ENCODE measurements at places on chromosomes 12 and 14.

- no peak for DNase-seq
Observed at GRCh38 chr14:35988972-35989690, 163.0 kb downstream of the BRMS1L start.

DNA sequence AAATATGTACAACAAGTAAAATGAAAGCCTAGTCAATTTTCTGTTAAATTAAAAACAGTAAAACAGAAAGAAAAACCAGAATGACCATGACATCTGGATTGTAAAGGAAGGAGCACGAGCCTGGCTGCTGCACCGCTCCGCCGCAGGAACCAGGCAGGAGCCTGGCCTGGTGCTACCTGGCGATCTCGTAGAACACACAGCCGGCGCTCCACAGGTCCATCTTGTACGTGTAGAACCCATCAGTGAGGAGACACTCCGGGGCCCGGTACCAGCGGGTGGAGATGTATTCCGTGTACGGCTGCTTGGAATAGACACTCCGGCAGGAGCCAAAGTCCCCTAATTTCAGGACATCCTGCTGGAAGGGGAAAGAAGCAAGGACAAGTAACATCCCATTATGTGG lies 54.3 kb downstream of the MOK start:
- no peak for DNase-seq

DNA sequence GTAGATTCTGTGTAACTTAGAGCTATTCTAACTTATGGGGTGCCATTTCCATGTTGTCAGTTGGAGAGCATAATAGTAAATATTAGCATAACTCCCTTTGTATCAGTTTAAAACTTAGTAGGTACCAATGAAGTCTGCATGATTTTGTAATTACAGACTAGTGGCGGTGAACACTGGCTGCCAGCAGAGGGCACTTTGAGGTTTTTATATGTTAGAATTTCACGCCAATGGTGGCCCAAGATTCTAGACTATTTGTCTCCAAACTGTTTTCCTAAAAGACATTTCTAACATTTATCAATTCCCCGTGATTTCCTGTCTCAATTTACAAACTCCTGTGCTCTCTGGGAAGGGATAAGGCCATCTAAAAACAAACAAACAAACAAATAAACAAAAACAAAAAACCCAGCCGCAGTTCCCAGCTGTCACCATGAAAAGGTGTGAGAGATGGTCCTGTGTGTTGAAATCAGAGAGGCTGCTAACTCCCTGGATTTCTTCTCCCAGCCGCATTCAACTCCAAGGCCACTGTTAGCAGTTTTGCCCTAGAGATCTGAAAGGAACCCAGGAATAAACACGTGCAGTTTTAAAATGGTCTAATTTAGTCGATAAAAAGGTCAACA lies 57.6 kb downstream of the BRMS1L start:
- DNase-seq = no peak

GRCh38 chr14:106347291-106347778 lies 821.0 kb downstream of the TMEM121 start:
- DNase-seq = no peak

DNA sequence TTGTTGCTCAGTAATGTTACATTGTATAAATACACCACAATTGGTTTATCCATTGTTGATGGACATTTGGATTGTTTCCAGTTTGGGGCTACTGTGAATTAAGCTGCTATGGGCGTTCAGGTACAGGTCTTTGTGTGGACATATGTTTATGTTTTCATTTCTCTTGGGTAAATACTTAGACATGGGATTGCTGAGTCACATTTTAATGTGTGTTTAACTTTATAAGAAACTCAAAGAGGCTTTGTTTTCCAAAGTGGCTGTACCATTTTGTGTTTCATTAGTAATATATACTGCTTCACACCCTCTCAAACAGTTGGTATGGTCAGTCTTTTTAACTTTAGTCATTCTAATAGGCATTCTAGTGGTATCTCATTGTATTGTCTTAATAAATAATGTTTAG lies 225.0 kb downstream of the SPTSSA start:
- no peak for DNase-seq

- no peak for DNase-seq
Observed at GRCh38 chr14:42541535-42542001, 934.9 kb downstream of the LRFN5 start.

GRCh38 chr14:101426466-101426865 lies 134.8 kb upstream of the DIO3 start:
- no peak for DNase-seq

GRCh38 chr12:130706885-130707570 lies 9.1 kb downstream of the RIMBP2 start:
- no peak for DNase-seq

DNA sequence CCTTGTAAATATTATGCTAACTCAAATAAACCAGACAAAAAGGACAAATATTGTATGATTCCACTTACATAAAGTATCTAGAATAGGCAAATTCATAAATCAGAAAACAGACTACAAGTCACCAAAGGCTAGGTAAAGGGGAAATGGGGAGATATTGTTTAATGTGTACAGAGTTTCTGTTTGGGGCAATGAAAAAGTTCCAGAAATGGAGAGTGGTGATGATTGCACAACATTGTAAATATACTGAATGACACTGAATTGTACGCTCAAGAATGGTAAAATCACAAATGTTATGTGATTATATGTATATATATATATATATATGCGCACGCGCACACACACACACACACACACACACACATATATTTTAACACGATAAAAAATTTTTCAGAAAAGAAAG lies 182.5 kb downstream of the SLC2A13 start:
- no peak for DNase-seq

DNA sequence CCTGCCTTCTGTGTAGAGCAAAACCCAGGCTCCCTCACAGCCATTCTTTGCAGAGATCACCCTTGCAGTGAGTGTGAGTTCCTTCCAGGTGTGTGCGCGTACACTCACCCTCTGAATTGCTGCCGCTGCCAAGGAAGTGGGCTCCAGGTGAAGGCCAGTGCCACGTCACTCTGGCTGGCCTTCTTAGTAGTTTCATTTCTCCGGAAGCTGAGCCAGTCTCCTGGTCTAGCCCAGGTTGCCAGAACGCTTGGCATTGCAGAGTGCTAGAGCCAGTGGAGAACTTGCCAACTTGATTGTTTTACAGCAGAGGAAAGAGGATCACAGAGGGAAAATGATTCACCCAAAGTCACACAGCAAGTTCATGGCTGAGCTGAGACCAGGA lies 11.0 kb downstream of the CBLN3 start:
- no peak for DNase-seq

GRCh38 chr12:85476756-85477155 lies 196.7 kb downstream of the ALX1 start:
- no peak for DNase-seq

DNA sequence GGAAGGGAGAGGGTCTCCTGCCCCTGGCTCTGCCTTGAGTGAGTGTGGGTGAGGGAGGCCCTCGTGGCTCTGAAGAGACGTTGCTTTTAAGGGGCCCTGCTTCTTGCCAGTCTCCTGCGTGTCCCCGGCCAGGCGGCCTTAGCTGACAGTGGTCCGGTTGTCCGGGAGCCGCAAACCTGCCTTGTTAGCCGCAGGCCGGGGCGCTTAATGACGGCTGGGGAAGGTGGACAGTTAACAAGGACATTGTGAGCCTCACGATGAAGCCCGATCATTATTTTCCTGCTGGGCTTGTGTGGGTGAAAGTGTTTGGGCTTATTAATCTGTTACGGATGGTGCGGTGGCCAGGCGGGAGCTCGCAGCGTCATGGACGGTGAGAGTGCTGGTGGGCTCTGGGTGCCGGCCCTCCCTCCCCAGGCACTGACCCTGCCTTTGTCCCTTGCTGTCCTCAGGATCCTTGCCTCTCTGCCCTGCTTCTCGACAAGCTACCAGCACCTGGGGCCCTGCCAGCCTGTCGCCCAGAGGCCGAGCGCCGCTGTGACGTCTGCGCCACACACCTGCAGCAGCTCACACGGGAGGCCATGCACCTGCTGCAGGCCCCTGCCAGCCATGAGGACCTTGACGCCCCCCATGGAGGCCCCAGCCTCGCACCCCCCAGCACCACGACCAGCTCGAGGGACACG lies 13.3 kb downstream of the KIF26A start:
- no peak for DNase-seq

DNA sequence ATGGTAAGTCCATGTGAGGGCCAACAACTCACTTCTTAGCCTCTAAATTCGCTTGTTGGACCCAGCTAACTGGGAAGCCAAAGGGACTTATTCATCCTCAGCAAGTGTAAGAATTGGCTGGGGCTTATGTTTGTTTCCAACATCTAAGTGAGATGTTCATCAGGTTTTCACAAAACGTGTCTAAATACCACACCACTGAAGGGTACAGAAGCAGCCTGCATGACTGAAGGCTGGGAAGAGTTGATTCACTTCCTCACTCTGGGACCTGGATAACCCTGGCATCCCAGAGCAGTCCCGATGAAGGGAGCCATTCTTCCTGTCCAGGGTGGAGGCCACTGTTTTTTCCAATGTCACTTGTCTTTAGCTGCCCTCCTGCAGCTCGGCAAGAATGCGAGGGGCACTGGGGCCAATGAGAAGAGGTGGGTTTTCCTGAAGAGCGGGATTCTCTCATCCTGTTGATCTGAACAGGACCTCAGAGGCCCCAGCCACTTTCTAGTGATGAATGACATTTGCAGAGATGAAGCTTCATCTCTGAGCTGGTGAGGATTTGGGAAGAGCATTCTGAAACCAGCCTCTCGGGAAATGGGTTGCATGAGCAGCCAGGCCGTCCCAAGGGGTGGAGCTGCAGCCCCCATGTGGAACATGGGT lies 12.2 kb upstream of the COL2A1 start:
- DNase-seq = no peak

- DNase-seq = no peak
Observed at GRCh38 chr14:33307691-33308251, 369.1 kb downstream of the NPAS3 start.

- no peak for DNase-seq
Observed at GRCh38 chr12:56995930-56996496, 10.3 kb downstream of the ZBTB39 start.

DNA sequence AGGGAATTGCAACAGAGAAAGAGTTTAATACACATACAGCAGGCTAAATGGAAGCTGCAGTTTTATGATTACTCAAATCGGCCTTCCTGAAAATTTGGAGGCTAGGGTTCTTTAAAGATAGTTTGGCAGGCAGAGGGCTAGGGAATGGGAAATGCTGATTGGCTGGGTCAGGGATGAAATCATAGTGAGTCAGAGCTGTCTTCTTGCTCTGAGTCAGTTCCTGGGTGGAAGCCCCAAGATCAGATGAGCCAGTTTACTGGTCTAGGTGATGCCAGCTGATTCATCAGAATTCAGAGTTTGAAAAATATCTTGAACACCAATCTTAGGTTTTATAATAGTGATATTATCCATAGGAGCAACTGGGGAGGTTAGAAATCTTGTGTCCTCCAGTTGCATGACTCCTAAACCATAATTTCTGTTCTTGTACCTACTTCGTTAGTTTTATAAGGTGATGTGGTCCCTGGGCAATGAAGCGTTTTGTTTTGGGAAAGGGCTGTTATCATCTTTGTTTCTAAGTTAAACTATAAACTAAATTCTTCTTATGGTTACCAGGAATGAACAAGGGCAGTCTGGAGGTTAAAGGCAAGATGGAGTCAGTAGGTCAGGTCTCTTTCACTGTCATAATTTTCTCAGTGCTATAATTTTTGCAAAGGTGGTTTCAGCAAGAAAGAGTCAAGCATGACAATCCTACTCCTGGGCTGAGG lies 257.8 kb upstream of the CCDC196 start:
- peak; percentile 2 for DNase-seq

DNA sequence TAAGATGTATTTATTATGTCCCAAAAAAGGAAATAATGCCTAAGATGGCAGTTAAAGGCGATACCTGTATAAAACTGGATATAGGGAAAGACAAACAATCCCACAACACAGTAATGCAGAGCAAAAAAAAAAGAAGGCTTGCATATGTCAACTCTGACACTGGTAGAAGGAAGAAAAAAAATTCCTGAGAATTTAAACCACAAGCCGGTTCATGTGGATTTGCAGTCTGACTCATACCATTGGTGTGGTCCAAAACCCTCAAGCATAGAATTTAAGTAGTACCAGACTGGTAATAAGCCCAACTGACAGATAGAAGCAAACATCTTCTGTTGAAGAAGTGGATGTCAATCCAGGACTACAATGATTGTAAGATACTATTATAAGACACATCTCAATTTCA lies 7.2 kb downstream of the DNAI7 start:
- DNase-seq = no peak

DNA sequence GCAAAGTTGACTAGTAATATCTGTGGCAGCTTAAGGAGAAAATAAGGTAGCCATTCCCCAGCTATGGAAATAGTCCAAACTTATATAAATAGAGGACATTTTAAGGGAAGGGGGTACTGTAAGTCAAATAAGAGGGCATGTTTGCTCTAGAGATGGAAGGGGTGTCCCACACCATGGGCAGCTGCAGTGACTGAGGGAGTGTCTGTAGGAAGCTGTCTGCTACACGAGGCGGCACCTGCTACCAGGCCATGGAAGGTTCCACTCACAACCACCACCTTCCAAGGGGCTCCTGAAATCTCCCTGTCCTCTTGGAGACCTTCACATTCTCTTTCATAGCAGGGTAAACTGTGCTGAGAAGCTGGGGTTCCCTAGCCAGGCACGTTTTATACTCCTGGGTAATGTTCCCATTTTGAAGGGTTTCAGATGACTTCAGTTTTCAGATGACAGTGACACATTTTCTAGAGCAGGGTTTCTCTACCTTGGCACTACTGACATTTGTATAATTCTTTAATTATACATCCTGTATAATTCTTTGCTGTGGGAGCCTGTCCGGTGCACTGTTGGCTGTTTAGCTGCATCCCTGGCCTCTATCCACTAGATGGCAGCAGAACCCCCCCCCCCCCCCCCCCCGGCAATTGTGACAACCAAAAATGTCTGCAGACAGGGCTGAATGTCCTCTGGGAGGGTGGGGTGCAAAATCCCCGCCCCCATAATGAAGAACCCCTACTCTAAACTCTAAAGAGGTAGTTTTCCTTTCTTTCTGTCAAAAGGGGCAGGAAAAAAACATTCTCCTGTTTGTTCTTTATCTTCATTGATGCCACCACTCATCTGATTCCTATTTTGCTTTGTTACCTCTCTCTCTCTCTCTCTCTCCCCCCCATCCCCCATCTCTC lies 11.6 kb upstream of the SMCO2 start:
- DNase-seq = no peak

DNA sequence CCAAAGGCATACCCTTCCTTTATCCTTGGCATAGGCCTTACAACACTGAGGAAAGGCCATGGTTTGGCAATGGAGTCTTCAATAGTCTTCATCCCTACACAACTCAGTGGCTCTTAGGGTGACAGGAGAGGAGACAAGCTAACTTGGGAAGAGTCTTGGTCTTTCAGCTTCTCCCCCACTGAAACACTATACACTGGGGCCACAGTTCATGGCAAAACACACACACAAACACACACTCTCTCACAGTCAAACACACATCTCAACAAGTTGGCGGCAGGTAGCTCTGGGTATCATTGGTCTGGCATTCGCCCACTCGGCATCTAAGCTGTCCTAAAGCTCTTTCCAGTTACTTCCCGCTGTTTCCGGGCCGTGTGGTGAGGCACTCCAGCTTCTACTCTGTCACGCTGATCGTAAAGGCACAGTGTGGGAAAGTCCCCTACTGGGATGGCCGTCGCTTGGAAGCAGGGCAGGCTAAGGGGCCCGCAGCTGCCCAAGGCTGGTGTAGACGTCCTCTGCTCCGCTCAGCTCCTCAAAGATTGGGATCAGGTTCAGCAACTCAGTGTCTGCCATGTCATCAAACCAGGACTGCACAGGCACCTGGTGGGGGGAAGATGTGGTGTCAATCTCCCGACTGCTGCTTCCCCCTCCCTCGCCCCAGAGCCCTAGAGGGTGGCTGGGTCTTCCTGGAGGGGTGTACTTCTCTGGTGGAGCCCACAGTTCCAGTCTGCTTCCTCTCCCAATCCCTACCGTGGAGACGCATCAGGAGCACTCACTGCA lies 4.8 kb upstream of the AVIL start:
- no peak for DNase-seq

- no peak for DNase-seq
Observed at GRCh38 chr14:92960706-92961566, 38.0 kb downstream of the CHGA start.
